ENCODE measurements at places on chromosomes 4 and X.

GRCh38 chrX:149467461-149467860, 37.6 kb downstream of the IDS start:
- no peak for DNase-seq

- no peak for DNase-seq
Measured at GRCh38 chr4:7657545-7658297, 223.0 kb upstream of the PSAPL1 start.

GRCh38 chr4:80263541-80264351, 2.7 kb upstream of the FGF5 start:
- DNase-seq: no peak

DNA sequence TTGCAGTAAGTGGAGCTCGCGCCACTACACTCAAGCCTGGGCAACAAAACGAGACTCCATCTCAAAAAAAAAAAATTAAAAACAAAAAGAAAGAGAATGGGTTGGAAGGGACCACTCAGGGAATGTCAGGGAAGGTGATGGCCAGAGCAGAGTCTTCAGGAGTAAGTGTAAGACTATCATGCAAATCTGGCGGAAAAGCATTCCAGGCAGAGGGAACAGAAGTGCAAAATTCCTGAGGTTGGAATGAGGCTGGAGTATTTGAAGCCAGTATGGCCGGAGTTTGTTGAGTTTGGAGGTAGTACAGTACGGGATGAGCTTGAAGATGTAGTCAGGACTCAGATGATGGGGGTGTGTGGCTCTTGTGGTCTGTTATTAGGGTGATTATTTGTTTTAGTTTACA, 7.4 kb downstream of the GALNT7 start:
- no peak for DNase-seq

DNA sequence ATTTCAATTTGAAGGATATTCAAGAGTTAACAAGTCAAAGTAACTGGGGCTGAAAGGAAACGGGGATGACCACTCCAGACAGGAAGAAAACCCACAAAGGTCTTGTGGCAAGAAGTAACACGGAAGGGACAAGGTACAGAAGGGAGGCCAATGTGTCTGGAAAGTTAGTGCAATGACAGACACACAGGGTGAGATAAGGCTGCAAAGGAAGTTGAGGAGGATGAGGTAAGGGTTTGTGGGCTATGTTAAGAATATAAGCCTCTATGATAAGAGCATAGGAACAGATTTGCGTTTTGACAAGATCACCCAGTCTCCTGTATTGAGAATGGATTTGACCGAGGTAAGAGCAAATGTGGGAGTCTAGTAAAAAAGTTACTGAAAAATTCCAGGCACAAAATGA, 21.9 kb upstream of the EMCN start:
- DNase-seq: no peak

GRCh38 chrX:97330151-97330550, 446.4 kb downstream of the RPA4 start:
- no peak for DNase-seq

- no peak for DNase-seq
Measured at GRCh38 chr4:148857239-148857972, 415.2 kb upstream of the NR3C2 start.

GRCh38 chr4:53463340-53463739, 85.9 kb downstream of the FIP1L1 start:
- no peak for DNase-seq

GRCh38 chr4:104966349-104967033, 180.2 kb upstream of the TET2 start:
- DNase-seq: no peak

Data from anterior cingulate cortex (tissue), 58 donors.